Aorta (tissue), 5 donors: ENCODE measurements at places on chromosomes 11 and 22. TPM values are rescaled to one million over a fixed set of nuclear protein-coding genes. Genes with fewer than 3 reads are reported as not detected.

DNA sequence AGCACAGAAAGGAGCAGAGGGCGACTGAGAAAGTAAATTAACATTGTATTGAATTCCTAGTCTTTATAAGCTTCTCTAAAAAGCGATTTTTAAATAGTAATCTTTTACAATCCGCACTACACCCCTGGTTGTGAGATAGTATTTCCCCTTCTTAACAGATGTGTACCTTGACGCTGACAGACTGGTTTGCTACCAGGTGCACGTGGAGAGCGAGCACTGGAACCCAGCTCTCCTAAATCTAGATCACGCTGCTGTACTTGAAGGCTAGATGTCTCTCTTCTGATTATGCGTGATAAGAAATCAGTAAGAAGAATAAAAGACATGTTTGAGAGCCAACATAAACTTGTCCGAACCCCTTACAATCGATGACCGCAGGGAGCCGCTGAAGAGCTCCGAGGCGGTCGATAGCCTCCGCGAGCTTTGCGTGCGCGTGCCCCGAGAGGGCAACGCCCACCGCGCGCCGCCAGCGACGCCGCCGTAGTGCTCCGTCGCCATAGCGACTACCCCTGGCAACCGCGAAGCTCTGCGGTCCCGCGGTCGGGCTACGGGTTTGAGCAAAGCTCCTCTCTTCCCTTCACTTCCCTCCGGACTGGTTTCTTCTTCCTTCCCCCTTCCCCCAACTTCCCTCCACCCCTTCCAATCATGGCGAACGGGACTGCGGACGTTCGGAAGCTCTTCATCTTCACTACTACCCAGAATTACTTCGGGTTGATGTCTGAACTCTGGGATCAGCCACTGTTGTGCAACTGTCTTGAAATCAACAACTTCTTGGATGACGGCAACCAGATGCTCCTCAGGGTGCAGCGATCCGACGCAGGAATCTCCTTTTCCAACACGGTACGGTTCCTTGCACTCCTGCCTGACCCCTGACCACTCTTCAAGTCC lies at the start of gene DYNC2H1:
Gene DYNC2H1 (plus strand): TSS at position 494 of the 885 bp plus-strand sequence. CDS start 149 bp downstream, at position 643.
- peak; percentile 96 for DNase-seq
- peak within 1 kb of the TSS; percentile 4 for H3K27ac ChIP-seq
- H3K4me3 ChIP-seq, result peak within 1 kb of the TSS; percentile 69
- no peaks in the 10 kb centered on the region for H3K4me1 ChIP-seq

- no peaks in the 10 kb centered on the region for H3K27me3 ChIP-seq
- H3K4me3 ChIP-seq, result no peak overlapping the region
- no peaks in the 10 kb centered on the region for H3K4me1 ChIP-seq
- no peaks in the 10 kb centered on the region for H3K36me3 ChIP-seq
Observed at GRCh38 chr11:37755521-37755920, 1157.5 kb upstream of the RAG2 start.

DNA sequence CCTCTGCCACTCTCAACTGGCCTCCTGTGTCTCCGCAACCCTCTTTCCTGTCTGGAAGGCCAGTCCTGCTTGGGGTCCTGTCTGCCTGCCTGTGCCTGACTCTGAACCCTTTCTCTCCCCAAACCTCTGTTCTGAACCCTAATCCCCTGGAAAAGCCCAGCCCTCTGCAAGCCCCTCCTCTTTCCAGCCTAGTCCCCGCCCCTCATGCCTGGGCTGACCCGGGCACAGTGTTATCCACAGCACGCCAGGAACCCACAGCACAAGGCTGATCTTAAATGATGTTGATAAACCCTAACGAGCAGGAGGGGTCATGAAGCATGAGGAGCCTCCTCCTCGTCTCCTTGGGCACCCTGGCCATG lies at the start of gene IFITM10:
Gene IFITM10 (minus strand): TSS at position 115 of the 359 bp plus-strand sequence. CDS start 153 bp downstream, outside the sequence.
- H3K36me3 ChIP-seq, result no peaks in the 10 kb centered on the region
- H3K4me1 ChIP-seq, result no peaks in the 10 kb centered on the region
- H3K4me3 ChIP-seq, result peak within 1 kb of the TSS; percentile 56

DNA sequence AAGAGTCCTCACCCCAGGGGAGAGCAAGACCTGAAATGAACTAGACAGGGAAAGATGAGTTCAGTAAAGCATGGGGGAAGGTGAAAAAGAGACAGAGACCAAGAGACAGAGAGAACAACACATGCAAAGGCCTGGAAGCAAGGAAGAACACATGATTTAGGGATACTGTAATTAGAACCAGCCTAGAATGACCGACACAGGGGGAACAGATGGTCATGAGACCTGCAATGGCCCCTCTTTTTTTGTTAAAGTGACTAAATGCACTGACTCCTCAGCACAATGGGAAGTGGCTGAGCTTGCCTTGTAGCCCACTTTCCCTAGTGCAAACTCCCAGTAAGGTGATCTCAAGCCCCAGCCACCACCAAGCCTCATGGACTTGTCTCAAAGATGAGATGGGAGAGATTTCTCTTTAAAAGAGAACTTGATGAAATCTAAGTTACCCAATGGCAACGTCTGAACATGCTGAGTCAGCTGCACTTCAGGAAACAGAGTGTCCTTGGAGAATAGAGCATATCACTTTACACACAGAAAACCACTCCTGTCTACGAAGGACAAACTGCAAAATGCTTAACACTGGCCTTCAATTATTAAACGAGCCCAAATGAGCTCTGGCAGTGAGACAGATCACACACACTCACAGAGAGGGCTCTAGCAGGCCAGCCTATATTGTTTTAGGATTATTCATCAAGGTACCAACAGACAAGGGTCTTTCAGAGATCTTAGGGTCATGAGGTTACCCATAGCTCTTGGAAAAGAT lies 91.0 kb downstream of the SERGEF start:
- H3K36me3 ChIP-seq, result no peaks in the 10 kb centered on the region
- H3K4me3 ChIP-seq, result no peak overlapping the region
- DNase-seq, result no peak
- H3K27me3 ChIP-seq, result no peaks in the 10 kb centered on the region

- peak within 1 kb of the TSS; percentile 52 for H3K27ac ChIP-seq
- H3K4me1 ChIP-seq, result no peaks in the 10 kb centered on the region
- H3K36me3 ChIP-seq, result no peaks in the 10 kb centered on the region
- peak within 1 kb of the TSS; percentile 79 for H3K4me3 ChIP-seq
Observed at GRCh38 chr11:59142530-59143507, at the start of gene FAM111A. Gene FAM111A, plus strand, starts transcription at chr11:59142856. Its CDS starts 6,017 bp downstream, at chr11:59148873.

- H3K27me3 ChIP-seq, result no peaks in the 10 kb centered on the region
- H3K27ac ChIP-seq, result no peak overlapping the region
- H3K4me3 ChIP-seq, result no peak overlapping the region
- no peak for DNase-seq
- no peaks in the 10 kb centered on the region for H3K36me3 ChIP-seq
Observed at GRCh38 chr11:65032216-65032615, 5.0 kb downstream of the SNX15 start.

GRCh38 chr11:17695454-17696441 lies 23.6 kb upstream of the MYOD1 start:
- H3K4me1 ChIP-seq, result no peaks in the 10 kb centered on the region
- no peak for DNase-seq
- H3K4me3 ChIP-seq, result no peak overlapping the region
- no peak overlapping the region for H3K27ac ChIP-seq
- H3K27me3 ChIP-seq, result no peaks in the 10 kb centered on the region

GRCh38 chr11:105611572-105612441 lies 1.9 kb downstream of the GRIA4 start:
- no peak overlapping the region for H3K27ac ChIP-seq
- no peaks in the 10 kb centered on the region for H3K4me1 ChIP-seq
- H3K27me3 ChIP-seq, result no peaks in the 10 kb centered on the region
- no peaks in the 10 kb centered on the region for H3K36me3 ChIP-seq
- no peak for DNase-seq
- no peak overlapping the region for H3K4me3 ChIP-seq

DNA sequence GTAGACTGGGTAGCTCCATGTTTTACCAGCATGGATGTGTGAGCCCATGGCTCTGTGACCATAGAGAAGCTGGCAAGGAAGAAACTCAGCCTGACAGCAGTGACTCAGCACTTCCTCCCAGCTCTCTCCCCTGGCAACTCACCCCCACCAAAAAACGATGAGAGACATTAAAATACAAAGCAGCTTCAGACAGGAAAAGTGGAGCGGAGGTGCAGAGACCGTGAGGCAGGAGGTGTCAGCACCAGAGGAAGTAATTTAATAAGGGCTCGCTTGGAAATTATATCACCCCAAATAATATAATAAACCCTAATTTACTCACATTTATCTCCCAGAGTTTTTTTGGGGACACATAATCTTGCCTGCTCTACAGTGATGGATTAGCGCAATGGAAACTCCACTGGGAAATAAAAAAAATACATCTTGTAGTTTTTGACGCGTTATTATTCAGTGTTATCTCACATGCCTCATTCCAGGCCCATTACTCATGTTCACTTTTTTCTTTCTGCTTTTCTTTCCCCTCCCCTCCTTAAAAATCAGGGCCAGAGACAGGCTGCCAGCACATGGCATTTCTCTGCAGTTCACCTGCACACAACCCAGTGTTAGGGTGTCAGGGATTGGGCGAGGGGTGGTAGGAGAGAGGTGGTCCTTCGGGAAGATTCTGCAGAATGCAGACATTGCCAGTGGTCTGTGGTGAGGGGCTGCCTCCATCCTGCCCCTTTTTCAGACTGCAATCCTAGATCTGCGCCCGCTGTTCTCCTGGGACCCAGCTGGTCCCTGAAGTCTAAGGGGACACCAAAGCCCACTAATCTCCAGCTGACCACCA lies 170.8 kb downstream of the BUD13 start:
- H3K27ac ChIP-seq, result no peak overlapping the region
- H3K4me3 ChIP-seq, result no peak overlapping the region
- peak; percentile 42 for DNase-seq
- no peaks in the 10 kb centered on the region for H3K36me3 ChIP-seq

DNA sequence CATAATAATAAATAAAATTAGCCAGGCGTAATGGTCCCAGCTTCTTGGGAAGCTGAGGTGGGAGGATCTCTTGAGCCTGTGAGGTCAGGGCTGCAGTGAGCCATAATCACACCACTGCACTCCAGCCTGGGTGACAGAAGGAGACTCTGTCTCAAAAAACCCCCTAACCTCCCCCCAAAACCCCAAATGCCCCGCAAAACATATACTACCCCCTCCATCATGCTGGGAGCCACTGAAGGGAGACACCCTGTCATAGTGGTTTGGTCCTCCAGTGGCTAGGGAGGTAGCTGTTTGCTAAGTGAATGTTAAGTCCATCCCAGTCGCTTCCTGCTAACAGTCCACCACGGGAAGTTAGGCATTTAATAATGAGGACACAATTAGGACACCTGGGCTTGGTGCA lies 125.0 kb downstream of the ABTB2 start:
- no peak overlapping the region for H3K4me3 ChIP-seq
- H3K27ac ChIP-seq, result no peak overlapping the region
- no peaks in the 10 kb centered on the region for H3K36me3 ChIP-seq
- H3K27me3 ChIP-seq, result no peaks in the 10 kb centered on the region
- H3K4me1 ChIP-seq, result no peaks in the 10 kb centered on the region
- DNase-seq, result no peak

DNA sequence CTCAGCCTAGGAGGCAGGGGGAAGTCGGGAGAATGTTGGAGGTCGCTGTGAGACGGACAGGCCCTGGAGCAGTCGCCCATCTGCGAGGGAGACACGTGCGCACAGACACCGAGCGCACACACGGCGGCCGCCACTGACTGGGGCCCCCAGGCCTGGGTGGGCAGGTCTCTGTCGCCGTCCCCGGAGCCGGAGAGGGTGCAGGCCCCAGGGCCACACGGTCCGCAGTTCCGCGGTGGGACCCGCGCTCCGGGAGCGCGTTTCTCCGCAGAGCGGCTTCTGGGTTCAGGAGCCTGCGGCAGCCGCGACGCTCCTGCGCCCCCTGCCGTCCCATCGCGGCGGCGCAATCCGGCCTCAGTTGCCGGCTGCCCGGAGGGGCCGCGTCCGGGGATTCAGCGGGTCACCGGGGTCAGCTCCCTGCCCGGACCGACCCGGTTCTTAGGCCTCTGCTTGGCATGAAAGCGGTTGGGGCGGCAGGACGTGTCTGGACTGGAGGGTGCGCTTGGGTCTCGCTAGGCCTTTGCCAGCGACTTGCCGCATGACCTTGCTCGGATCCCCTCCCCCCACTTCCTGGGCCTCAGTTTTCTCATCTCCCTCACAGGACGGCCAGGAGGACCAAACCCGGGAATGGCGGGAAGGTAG lies 31.2 kb downstream of the PDE2A start:
- H3K4me1 ChIP-seq, result no peaks in the 10 kb centered on the region
- H3K27ac ChIP-seq, result no peak overlapping the region
- no peaks in the 10 kb centered on the region for H3K27me3 ChIP-seq
- peak overlapping the region; percentile 15 for H3K4me3 ChIP-seq
- H3K36me3 ChIP-seq, result no peaks in the 10 kb centered on the region

DNA sequence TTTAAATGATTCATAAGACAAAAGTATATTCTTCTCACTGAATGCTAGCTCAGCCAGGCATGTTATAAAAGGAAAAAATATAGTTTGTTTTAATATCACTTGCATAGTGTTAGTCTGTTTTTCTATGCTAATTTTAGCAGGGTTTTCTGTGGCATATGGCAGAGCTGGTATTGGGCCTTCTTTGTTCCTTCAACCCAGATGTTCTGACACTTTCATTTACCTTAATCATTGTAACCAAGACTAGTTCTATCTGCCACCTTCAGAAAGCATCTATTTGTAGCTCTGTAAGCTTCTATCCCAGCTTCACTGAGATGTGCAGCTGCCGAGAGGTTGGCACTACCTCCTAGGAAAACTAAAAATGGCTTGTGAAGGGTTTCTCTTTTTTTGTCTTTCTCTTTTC lies 338.7 kb downstream of the GUCY1A2 start:
- H3K36me3 ChIP-seq, result no peaks in the 10 kb centered on the region
- no peak overlapping the region for H3K4me3 ChIP-seq
- no peaks in the 10 kb centered on the region for H3K4me1 ChIP-seq
- no peak for DNase-seq
- H3K27me3 ChIP-seq, result no peaks in the 10 kb centered on the region

DNA sequence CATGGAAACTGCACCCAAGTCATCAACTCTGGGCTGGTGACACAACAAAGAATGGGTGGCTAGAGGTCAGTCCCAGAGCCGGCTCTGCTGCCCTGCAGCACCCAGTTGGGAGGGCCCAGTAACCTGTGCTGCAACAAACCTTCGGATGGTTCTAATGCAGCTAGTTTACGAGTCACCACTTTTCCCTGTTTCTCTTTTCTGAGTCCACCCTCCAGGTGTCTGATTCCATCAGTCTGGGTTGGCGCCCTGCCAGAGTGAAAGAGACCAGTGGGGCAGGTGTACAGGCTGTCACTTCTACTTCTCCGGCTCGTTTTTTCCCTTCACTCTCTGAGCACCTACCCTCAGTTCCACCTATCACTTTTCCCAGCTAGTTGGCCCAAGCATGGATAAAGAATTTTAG lies 572.9 kb downstream of the NTM start:
- no peaks in the 10 kb centered on the region for H3K4me1 ChIP-seq
- no peak for DNase-seq
- H3K27ac ChIP-seq, result no peak overlapping the region
- H3K4me3 ChIP-seq, result no peak overlapping the region

GRCh38 chr11:134289789-134290188 lies 13.6 kb downstream of the GLB1L3 start:
- H3K27ac ChIP-seq, result no peak overlapping the region
- no peaks in the 10 kb centered on the region for H3K27me3 ChIP-seq
- no peaks in the 10 kb centered on the region for H3K4me1 ChIP-seq
- H3K36me3 ChIP-seq, result no peaks in the 10 kb centered on the region
- no peak overlapping the region for H3K4me3 ChIP-seq
- DNase-seq, result no peak

MUC2 gene
- total RNA-seq, result 0.10 TPM

RAPSN gene
- total RNA-seq, result 0.71 TPM

OR2AG1 gene
- total RNA-seq, result not detected

CDC42EP2 gene
- total RNA-seq, result 20.9 TPM

NAALAD2 gene
- total RNA-seq, result 4.4 TPM

NPAS4 gene
- 7.0 TPM for total RNA-seq
